Choroid plexus epithelial cell (primary cell): ENCODE measurements at places on chromosomes 4 and X.

- no peak for DNase-seq
Observed at GRCh38 chr4:173446416-173446815, 47.5 kb upstream of the SCRG1 start.

- no peak for DNase-seq
Observed at GRCh38 chr4:25252230-25253070, 18.6 kb downstream of the PI4K2B start.

DNA sequence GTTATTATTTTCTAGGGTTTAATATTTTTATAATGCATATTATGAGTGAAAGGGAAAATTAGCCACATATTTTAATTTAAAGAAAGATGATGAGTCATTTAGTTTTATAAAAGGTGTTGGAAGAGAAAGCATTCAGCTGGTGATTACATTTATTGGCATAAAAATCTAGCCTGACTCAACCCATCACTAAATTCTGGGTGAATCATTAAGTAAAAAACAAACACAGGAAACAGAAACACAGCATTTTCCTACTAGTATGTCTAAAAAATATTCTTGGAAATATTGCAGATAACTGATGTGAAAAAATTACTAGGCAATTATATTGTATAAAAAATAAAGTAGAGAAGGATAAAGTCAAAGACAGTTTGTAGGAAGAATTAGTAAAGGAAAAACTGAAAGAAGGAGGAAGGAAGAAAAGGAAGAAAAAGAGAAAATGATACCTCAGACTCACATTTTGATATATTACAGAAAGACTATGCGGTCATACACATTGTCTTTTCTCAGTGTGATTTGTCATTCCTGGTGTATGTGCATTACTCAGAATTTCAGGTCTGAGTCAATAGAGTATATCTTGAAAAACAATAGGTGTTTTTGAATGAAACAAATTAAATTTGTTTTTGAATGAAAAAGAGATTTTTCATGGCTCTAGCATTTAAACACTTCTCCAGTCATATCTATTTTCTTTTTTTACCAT is 48.0 kb upstream of the SPOCK3 start:
- no peak for DNase-seq

- DNase-seq, result no peak
Observed at GRCh38 chrX:38986586-38986985, 185.3 kb downstream of the MID1IP1 start.

GRCh38 chr4:147560625-147561024 is 56.6 kb upstream of the TMEM184C start:
- peak; percentile 80 for DNase-seq

DNA sequence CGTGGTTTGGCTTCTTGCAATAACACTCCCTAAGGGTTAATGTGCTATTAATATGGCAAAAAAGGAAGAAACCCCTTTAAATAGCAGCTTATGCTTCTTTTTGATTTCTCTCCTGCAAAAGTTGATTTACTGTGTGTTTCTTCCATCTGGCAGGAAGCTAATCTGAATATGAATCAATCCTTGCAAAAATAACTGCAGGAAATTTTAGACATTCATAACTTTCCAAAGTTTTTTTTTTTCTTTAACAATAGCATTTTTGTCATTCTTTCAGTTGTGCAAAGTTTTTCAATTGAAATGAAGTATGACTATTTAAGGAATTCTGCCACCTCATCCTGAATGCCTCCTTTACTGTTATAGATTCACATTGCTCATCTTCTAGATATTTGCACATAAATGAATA is 115.6 kb downstream of the SPANXA1 start:
- peak; percentile 22 for DNase-seq

- peak; percentile 40 for DNase-seq
Observed at GRCh38 chr4:80361329-80361900, 25.9 kb downstream of the CFAP299 start.

DNA sequence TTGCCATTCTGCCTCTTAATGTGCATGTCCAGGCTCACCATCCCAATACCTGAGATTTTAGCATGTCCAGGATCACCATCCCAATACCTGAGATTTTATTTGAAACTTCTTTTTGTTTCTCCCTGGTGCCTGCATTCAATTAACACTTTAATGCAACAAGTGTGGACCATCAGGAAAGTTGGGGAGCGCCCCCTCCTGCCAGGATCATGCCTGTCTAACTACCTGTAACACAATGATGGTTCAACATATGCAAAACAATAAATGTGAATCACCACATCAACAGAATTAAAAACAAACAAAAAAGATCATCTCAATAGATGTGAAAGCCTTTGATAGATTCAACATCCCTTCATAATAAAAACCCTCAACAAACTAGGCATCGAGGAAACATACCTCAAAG is 1359.5 kb upstream of the DIAPH2 start:
- no peak for DNase-seq

DNA sequence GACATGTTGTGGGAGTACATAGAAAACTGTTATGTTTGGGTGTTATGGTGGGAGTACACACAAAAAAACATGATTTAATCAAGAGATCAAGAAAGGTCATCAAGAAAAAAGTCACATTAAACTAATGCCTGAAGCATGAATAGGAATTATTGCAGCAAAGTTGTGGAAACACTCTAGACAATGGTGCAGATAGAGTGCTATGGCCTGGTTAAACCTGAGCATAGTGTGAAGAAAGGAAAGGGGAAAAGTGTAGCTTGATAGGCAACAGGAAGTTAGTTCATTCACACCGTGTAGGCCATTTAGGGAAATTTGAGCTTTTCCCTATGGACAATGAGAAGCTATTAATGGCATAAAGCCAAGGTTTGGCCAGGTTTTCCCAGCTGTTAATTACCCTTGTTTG is 162.1 kb upstream of the EMCN start:
- no peak for DNase-seq

DNA sequence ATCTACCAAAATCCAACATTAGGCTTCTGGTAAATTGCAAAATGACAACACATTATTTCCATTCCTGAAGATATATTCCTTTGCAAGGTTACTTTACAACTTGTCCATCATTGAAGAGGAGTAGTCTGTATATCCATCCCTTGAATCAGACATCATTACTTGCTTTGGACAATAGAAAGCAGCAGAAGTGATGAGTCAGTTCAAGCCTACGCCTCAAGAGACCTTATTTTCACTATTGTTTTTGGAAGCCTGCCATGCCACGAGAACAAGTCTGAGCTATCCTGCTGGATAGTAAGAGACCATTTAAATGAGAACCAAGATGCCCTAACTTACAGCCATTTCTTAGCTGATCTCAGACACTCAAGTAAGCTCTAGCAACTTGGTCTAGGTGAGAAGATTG is 246.0 kb upstream of the HHIP start:
- peak; percentile 94 for DNase-seq

- DNase-seq, result no peak
Observed at GRCh38 chrX:12118134-12118533, 20.1 kb upstream of the FRMPD4 start.

GRCh38 chr4:91600301-91600700 is 703.5 kb upstream of the GRID2 start:
- no peak for DNase-seq

DNA sequence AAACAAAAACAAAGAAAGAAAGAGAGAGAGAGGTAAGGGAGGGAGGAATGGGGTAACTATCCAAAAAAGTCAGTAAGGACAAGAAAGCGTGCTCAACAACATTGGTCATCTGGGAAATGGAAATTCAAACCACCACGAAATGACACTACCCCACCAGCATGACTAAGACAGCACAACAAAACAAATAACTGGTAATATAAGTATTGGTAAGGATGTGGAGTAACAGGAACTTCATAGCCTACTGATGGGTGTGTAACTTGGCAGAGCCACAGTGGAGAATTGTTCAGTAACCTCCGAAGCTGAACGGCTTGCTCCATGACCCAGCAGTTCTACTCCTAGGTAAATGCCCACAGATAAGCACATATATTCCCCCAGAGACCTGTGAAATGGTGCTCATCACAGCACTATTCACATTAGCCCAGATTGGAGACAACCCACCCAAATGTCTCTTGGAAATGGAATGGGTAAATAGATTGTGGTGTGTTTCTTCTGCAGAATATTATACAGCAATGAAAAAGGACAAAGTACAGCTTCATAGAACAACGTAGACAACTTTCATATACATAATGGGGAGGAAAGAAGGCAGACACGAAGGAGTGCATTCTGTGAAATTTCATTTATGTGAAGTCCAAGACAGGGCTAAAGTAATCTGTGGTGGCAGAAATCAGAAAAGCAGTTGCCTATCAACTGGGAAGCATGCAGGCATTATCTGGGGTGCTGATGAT is 95.5 kb upstream of the ATP6AP2 start:
- DNase-seq, result no peak

- peak; percentile 47 for DNase-seq
Observed at GRCh38 chrX:43551590-43551989, 104.5 kb upstream of the MAOA start.

DNA sequence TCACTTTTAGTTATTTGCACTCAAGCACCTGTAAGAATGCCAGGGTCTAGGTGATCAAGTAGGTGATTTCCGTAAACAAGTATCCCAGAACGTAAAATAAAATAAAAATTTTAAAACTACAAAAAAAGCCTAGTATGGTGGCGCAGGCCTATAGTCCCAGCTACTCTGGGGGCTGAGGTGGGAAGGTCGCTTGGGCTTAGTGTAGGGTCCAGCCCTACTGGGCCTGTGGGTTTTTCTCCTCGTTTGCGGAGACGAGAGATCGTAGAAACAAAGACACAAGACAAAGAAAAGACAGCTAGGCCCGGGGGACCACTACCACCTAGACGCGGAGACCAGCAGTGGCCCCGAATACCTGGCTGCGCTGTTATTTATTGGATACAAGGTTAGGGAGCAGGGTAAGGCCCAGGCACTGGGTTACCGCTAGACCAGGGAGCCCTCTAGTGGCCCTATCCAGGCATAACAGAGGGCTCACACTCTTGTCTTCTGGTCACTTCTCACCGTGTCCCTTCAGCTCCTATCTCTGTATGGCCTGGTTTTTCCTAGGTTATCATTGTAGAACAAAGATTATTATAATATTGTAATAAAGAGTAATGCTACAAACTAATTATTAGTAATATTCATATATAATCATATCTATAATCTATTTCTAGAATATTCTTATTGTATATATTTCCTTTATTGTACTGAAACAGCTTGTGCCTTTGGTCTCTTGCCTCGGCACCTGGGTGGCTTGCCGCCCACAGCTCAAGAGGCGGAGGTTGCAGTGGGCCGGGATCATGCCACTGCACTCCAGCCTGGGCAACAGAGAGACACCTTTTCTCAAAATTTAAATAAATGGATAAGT is 38.4 kb downstream of the SAGE1 start:
- DNase-seq, result peak; percentile 45

DNA sequence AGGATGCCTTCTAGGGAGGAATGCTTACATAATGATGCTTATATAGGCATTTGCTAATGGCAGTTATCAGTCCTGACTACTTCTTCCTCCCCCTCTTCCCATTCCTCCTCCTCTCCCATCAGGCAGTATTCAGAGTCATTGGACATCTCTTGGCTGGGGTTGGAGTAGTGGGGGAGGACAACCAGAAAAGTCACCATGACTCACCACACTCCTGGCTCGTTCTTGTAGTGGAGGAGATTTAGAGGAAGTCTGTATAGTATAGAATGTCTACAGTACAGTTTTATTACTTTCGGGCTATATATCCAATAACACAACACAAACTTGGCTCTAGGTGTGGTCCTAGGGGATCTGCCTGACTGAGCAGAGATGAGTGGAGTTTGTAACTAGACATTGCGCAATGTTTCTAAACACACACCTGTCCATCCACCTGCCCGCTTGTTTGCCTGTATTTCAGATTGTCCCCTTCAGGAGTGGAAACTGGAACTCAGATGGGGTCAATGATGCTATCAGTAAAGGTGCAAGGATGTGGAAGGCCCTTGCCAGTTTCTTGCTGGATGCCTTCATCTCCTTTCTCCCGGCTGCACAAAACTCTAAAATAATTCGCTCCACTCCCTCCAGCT is 27.9 kb upstream of the KIAA1210 start:
- no peak for DNase-seq

- no peak for DNase-seq
Observed at GRCh38 chr4:41065434-41066006, 148.8 kb downstream of the APBB2 start.

GRCh38 chrX:16869393-16870094 is 618 bp downstream of the RBBP7 start:
- no peak for DNase-seq

DNA sequence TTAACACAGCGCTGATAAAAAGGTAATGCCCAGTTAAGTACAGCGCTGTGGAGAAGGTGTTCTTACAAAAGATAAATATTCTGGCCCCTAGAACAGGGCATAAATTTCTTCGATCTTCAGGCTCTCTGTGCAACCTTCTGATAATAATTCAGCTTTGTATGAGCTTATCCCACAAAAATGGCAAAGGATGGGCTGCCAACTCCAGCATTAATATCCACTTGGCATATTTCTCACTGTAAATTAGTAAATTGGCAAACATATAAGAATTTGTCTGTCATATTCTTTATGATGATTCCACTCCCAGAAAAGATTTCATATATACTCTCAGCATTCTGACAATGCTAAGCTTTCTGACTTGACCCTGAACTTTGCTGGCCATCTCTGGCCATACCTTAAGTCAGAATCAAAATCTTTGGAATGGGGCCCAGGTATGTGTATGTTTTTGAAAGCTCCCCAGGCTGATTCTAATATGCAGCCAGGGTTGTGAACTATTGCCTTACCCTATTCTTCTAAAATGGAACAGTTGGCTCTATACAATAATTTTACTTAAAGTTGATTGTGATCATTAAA is 134.8 kb downstream of the FRYL start:
- no peak for DNase-seq

GRCh38 chr4:90474484-90474883 is 347.3 kb downstream of the CCSER1 start:
- DNase-seq, result no peak

GRCh38 chr4:140130677-140131076 is 23.3 kb downstream of the MAML3 start:
- peak; percentile 60 for DNase-seq

DNA sequence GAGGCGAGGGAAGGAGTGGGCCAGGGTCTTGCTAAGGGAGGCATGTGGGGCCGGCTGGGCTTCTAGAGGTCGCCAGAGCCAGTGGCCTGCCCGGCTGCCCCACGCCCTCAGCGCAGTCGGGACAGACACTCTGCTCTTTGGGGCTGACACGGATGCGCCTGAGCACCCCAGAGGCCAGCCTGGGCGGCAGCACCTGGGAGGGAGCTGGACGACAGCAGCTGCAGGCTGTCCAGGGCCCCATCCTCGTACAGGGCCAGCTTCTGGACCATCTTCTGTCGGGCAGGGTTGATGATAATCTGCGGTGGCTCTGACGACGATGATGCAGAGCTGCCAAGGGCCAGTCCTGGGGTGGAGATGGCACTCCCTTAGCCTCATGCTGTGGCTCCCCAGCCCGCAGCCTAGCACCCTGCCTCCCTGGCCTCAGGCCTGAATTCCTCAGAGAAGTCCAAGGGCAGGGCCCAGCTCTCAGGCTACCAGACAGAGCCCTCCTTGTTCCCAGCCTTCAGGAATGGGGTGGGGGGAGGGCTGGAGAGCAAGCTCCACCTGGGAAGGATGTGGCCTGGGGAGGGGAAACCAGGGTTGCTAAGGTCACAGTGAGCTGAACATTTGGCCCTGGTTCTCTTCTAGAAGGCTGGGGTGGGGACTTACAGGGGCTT is 7.2 kb downstream of the IRAK1 start:
- DNase-seq, result no peak

DNA sequence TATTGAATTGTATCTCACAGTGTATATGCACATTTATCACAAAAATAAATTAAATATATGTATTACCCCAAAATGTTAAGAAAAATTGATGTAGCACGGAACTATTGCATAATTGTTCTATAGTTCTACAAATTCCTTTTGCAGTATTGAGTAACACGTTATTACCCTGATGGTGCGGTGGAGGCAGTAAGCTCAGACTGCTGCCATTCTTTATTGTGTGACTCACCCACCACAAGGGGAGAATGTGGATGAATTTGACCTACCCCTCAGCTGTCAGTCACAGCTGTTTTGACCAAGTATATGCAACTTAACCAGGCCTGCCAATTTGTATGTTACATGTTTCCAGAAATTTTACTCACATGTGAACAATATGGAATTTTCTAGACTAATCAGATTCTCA is 506.6 kb downstream of the SH3BGRL start:
- DNase-seq, result no peak
